Stimulated activated CD8-positive, alpha-beta memory T cell treated with anti-CD3 and anti-CD28 coated beads, Interleukin-4, amount 100 ng/mL, for 4 hours (primary cell): ENCODE measurements at places on chromosomes 11 and 22.

- DNase-seq, result no peak
Observed at GRCh38 chr11:113407163-113407562, 19.6 kb downstream of the ANKK1 start.

GRCh38 chr22:30209642-30210041, 36.9 kb downstream of the LIF start:
- no peak for DNase-seq

DNA sequence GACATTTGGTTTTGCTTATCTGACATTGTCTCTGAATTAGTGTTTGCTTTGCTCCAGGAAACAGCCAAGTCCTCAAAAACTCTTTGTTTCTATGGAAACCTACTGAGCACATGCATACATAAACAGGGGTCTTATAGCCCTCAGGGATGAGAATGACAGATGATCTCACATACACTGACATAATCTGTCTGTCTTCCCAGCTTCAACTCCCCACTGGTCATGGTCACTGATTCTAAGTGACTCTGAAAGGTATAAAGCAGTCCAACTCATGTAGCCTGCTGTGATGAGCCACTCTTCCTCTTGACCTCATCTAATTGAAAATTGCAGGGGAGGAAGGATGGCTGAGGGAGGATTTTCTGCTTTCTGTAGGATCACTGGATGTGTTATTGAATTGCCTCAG, 12.6 kb downstream of the ZNF143 start:
- no peak for DNase-seq

DNA sequence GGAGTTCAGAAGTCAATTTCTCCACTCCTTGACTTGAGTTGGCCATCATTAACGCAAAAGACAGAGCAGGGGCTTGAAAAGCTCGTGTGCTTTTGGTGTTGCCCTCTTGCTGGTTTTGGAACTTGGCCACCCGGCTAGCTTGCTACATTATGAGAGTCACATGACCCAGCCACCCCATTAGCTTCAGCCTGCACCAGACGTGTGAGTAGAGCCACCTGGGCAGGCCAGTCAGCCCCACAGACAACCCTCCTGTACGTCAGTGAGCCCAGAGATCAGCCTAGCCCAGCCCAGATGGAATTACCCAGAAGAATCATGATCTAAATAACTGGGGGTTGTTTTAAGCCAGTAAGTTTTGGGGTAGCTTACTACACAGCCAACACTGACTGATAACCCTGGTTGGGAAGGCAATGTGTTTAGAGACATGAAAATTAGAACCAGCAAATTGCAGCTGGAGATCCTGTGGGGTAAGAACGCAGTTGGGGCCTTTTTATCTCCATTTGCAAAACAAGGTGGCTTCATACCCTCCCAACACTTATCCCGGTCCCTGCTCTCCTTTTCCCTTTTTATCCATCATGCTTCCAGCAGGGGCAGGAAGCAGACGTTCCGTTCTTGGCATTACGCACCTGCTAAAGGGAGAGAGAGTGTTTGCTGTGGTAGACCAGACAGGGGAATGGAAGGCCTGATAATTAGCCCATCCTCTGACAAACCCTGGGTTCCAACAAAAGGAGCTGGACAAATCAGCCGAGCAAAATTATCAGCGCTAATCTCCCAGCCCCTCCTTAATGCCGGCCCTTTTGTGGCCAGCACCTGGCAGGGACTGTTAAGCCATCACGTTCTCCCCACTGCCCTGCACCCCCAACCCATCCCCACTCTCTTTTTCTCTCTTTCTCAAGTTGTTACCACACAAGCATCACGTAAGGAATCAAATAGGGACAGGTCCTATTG, 548.7 kb upstream of the CADM1 start:
- DNase-seq, result no peak

GRCh38 chr11:215581-216037, 8.1 kb downstream of the RIC8A start:
- no peak for DNase-seq

DNA sequence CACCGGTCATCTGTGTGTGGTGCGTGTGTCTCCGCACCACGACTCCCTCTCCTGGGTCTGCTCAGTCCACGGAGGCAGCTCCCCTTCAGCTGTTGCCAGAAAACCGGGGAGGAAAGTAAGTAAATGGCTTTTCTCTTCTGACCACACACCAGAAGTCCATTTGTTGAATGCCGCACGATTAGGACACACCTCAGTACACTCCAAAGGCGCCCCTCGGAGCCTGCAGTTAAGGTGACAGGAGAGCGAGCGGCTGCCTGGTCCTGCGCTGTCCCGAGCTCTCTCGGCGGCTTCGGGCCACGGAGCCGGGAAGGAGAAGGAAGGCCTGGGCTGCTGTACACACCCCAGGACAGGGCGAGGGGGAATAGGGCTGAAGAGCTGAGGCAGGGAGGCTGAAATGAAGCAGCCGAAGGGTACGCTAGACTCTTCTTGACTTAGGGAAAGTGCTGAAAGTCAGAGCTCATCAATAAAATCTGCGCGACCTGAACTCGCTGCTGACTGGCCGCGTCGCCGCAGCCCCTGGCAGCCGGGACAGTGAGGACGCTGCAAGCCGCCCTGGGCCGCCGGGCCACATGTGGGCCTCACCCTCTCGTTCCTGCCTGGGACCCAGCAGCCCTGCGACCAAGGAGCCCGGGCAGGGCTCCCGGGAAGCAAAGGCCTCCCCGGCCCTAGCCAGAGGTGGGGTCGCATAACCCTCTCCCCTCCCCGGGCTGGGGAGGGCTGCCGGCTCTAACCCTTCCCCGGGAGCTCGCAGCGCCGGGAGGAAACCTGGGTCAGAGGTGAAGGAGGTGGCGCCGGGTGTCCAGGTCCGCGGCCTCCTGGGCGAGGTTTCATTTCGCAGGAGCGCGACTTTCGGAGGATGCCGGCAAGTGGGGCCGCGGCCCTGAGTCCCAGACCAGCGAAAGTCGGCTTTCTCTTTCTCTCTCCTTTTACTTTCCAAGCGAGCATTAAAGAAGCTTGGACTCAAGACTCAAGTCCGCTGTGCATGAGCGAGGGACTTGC, 1.6 kb upstream of the PAX6 start:
- DNase-seq, result no peak

DNA sequence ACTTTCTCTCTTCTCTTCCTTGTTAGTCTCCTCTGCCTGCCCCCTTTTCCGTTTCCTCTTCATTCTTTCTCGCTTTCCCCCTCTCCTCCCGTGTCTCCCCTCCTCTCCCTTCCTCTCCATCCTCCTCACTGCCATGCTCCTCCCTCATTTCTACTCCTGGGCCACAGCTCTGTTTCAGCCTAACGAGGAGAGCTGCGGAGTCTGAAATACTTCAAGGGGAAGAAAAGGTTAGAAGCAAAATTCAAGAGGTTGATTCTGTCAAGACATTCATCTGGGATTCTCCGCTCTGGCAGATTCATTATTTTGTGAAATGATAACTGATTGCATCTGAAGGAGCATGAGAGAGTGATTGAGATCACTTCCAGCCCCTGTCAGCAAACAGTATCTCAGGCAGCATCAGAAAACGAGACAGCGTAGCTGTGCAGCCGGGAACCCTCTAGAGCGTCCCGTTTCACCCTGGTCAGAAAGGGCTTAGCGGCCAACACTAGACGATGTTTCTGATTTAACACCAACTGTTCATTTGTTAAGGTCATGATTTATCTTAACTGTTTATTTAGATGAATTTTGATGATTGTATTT, 279.3 kb upstream of the B3GAT1 start:
- no peak for DNase-seq

DNA sequence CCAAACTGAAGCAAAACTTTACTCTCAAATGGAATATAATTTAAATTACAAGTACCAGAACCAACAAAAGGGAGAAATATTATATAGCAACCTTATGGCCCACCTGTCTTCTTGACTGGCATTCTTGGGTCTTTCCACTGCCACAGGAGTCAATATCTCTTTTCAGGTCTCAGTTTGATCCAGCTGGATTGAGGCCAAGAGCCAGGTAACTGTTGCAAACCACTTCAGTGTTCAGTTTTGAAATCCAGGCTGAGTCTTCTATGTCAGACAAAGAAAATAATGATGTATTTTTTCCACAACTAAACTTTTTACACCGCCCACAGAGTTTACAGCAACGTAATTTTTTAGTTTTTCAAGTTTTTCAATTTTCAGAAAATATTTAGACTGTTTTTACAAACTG, 648 bp downstream of the DLG2 start:
- no peak for DNase-seq

GRCh38 chr22:47287516-47287915, 525.1 kb downstream of the TBC1D22A start:
- DNase-seq, result no peak

DNA sequence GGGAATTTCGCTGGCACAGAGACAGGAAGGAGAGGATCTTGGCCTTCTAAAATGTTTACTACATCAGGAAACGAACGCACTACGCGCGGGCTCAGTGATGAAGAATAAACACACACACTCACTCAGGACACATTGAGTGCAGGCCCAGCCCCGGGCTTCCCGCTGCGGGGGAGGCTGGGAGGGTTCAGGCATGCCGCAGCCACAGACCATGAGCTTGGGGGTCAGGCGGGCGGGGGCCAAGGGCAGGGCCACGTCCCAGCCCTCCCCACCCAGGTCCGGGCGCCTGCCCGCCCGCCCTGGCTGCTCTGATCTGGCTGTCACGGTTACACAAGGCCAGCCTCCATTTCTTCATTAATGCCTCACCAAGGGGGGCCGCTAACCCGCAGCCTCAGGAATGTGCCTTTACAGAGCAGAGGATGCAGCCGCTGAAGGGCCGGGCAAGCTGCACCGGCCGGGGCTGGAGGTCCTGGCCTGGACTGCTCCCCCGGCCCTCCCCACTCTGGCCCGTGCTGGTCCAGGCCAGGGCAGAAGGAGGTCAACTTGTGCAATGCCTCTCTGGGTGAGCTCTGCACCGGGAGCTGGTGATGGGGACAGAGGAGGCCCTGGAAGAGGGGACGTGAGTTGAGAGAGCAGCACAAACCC, 41.7 kb downstream of the IGF2 start:
- no peak for DNase-seq

DNA sequence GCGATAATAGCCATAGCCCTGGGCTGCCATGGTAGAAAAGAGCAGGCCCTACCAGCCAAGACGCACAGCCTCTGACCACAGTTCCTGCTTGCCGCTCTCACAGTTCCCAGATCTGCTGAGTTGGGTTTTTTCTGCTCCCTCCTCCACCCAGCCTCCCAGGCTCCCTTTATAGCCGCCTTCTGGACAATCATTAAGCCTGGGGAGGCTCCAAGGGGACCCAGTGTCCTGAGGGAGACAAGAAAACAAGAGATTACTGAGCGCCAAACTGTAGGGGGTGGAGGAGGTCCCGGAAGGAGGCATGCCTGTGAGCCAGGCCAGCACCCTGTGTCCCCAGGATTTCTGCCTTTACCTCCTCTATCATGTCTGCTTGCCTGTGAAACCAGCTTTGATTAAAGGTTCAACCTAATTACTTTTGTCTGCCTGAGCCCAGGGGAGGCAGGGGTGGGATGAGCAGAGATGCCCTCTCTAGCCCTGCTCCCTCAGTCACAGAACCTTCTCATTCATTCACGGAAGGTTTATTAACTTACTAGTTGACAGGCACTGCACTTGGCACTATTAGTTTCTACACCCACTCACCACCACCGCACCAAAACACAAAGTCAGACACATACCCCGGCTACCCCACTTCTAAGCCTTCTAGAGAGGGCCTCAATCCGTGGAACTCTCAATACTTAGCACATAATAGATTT, 1.2 kb downstream of the SLC37A4 start:
- no peak for DNase-seq

DNA sequence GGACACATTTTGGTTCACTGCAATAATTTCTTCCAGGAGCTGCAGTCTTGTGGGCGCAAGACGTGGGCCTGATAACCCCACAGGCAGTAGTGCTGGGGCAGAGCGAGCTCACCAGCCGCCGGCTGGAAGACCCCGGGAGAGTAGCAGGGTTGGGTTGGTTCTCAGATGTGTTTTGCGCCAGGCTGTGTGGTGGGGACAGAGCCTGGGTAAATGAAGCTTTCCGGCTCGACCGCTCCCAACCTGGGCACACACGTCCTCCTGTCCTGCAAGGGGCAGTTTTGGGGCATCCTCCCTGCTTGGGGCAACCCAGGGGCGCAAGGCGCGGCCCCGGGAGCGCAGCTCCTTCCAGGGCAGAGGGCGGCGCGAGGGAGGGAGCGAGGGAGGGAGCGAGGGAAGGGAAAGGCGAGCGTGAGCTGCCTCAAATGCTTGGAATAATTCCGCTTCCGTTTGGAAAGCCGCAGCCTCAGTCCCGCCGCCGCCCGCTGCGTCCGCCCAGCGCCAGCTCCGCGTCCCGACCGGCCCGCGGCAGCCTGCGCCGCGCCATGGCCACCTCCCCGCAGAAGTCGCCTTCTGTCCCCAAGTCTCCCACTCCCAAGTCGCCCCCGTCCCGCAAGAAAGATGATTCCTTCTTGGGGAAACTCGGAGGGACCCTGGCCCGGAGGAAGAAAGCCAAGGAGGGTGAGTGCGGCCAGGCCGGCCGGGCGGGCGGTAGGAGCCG, at the start of gene PARVA:
Gene PARVA (plus strand): TSS at position 466 of the 718 bp plus-strand sequence. CDS start 77 bp downstream, at position 543.
- DNase-seq, result no peak

DNA sequence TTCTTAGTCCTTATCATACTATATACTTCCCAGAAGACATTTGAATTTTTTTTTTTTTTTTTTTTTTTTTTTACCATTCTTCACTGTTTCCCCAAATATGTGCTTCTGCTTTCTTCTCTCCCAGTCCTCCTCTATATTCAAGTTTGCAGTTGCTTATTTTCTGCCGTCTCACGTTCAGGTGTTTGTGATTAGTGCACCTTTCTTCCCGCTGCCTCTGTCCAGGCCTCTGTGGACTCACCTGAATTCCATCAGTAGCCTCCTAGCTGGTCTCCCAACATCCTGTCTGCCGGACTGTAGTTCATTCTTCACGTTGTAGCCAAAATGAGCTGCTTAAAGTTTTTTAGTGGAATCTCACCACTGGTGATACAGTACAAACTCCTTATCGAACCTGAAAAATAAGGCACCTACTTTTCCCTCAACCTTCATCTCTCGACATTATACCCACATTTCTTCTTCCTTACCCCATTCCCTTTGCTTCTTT, 795 bp upstream of the MSANTD4 start:
- DNase-seq, result no peak

DNA sequence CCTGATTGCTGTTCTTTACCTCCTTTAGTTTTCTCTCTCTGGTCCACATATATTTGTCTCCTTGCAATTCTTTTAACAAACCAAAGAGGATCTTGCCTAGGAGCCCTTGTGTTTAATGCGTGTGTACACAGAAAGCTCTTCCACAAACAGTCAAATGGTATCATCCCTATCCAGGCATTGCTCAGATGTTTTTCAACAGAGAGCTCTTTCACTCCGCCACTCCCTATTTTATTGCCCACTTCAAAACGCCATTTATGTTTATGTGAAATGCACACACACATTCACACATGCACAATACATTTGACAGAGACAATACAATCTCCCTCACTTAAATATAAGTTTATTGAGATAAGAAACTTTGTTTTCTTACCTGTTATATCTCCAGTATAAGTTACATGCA, 4.7 kb downstream of the OR5AP2 start:
- no peak for DNase-seq

GRCh38 chr22:41300661-41301060, 664 bp upstream of the ZC3H7B start:
- no peak for DNase-seq

GRCh38 chr11:12216041-12216451, 105.7 kb downstream of the MICAL2 start:
- DNase-seq, result no peak
